Activated T-helper 17 cell treated with anti-CD3 and anti-CD28 coated beads, Interleukin-2, amount 50 U/mL, for 72 hours (primary cell): ENCODE measurements at places on chromosomes 7 and 10.
A peak's percentile ranks its signal among the peaks of the same experiment; 100 is the strongest.

DNA sequence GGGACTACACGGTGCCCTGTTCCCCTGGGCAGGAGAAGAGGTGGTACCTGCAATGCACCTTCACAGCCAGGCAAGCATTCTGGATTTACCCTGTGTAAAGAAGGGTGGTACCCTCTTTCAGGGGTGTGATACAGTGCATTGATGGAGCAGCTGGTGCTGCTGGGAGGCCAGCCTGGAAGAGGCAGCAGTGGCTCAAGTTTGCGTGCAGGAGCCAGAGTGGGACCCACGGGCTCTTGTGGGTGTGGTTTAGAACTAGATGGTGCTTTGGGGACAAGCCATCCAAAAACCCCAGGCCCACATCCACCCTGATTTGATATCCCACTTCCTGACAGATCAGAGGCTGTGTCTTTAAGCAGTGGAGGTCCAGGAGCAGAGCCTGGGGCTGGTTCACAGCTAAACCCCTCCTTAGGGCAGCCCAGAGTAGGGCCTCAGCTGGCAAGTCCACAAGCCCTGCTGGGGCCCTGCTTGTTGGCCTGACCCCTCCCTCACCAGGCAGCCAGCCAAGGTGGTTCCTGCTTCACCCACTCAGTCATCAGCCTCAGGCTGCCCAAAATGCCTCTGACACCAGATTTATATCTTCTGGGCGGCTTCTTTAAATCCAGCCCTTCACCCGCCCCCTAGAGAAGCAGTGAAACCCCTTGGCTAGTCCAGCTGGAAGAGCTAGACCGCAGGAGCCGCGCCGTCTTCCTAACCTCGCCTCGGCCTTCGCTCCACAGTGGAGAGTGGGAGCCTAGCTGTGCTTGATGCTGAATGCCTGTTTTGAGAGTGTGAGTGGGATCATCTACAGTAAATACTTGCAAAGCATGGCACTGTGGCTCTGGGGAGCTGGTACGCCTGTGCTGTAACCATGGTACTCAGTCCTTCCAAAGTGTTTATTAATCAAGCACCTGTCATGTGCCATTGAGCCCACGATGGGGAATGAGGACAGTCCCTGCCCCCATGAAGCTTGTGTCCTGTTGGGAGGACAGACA is 1.4 kb upstream of the ASIC3 start:
- ATAC-seq = no peak

DNA sequence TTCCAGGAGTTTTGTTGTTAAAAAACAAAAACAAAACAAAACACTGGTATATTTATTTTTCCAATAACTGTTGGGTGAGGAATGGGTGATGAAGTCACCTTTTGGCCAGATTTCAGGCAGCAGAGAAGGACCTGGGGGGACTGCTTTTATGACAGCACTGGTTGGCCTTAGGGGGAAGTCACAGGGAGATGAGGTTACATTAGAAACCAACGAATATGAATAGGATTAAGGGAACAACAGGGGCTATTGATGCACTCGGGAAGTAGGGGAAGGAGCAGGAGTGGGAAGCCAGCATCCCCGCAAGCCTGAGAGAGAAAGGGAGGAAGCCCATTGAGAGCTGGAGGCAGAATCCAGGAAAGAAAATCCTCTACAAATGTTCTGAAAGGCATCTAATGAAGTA is 958.4 kb downstream of the TYW1 start:
- ATAC-seq = no peak

- ATAC-seq = no peak
Measured at GRCh38 chr7:108456845-108457540, 757 bp upstream of the NRCAM start.

DNA sequence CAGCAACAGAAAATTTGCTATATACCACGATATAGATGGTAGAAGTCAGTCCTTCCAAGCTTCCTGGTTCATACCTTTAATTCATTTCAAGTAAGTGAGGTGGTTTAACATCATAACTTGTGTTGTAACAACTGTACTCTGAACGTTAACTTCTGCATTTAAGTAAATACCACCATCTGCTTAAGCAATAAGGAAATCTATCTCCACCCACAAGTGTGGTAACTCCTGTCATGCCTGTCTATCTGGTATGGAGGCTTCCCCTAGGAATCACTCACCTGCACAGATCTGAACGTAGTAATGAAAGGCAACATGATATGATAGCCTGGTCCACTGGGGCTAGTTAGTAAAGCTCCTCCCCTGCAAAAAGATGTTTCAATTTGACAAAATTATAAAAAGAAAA is 2.3 kb downstream of the ERLIN1 start:
- ATAC-seq = no peak

- ATAC-seq = no peak
Measured at GRCh38 chr7:79091661-79092060, 361.8 kb downstream of the MAGI2 start.

DNA sequence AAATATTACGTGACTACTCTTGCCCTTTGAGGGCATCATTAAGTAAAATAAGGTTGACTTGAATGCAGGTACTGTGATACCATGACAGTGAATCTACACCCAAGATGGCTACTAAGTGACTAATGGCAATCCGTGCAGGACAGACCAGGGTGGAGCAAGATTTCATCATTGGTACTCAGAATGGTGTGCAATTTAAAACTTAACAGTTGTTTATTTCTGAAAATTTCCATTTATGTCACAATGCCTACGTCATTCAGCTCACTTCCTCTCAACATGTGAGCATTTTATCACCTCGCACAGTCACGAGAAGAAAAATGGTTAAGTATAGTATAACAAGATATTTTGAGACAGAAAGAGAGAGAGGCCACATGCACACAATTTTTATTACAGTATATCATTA is 50.3 kb upstream of the MET start:
- ATAC-seq = no peak

GRCh38 chr10:123771877-123772644 is 105.9 kb downstream of the GPR26 start:
- ATAC-seq = peak; percentile 23

- no peak for ATAC-seq
Measured at GRCh38 chr7:78690174-78690573, 763.3 kb downstream of the MAGI2 start.

DNA sequence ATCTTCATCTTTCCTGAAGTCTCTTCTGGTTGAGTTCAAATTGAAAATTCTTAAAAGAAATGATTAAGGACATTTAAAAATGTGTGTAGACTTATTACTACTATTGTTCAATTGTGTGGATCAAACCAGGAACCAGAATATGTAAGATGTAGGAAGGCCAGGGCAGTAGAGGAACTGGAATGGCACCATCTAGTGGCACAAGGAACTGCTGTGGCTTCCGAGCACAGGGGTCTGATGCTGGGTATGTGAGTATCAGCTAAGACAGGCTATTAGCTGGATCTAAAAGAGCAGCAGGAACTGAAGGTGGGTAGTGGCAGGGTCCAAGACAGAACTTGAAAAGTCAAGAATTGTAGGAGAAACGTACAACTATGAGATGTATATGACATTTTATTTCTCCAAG is 247.3 kb downstream of the SEMA3A start:
- ATAC-seq = no peak

GRCh38 chr10:124741922-124742412 is 2.2 kb downstream of the FAM53B start:
- no peak for ATAC-seq

GRCh38 chr10:33115738-33116719 is 158.0 kb upstream of the ITGB1 start:
- peak; percentile 37 for ATAC-seq

- no peak for ATAC-seq
Measured at GRCh38 chr7:55173671-55174070, 154.9 kb downstream of the EGFR start.

DNA sequence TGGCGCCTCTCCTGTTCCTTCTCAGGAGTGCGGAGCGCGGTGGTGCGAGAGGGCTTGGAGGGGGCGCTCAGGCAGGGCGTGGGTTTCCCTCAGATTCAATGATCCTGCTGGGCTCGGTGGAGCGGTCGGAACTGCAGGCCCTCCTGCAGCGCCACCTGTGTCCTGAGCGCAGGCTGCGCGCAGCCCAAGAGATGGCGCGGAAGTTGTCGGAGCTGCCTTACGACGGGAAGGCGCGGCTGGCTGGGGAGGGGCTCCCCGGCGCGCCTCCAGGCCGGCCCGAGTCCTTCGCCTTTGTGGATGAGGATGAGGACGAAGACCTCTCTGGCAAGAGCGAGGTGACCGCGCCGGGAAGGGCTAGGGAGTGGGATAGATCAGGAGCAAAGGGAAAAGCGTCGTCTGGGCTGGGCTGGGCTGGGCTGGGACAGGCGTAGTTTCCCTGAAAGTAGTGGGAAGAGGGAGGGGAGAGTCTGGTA is 17.0 kb downstream of the FAM131B start:
- ATAC-seq = peak; percentile 99
